ENCODE measurements at places on chromosomes 3 and 15. TPM values are rescaled to one million over a fixed set of nuclear protein-coding genes. Genes with fewer than 3 reads are reported as not detected.

DNA sequence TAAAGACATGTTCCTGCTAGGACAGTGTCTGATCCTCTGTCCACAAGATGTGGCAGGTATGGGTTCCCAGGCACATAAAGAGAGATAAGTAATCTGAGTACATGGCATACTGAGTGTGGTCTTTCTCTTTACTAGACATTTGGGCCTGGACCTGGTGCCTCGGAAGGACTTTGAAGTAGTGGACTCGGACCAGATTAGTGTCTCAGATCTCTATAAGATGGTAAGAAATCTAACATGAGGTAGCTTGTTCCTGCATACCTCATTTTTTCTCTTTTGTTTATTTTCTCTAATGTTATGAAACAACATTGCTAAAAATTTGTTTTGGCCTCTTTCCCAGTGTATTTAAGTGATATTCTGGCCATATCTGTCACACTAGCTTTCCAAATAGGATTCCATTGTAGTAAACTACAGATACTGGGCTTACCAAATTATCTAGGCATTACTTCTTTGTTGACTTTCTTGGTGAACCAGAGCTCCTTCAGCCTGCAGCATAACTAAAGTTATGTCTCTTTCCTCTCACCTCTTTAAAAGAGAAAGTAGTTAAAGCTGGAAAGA is 309.8 kb upstream of the MANF start:
- H3K27me3 ChIP-seq, result no peaks in the 10 kb centered on the region
- no peaks in the 10 kb centered on the region for H3K36me3 ChIP-seq
- no peak for DNase-seq
- H3K4me3 ChIP-seq, result no peak overlapping the region

IMPDH2 gene
- total RNA-seq, result 53.0 TPM

DNA sequence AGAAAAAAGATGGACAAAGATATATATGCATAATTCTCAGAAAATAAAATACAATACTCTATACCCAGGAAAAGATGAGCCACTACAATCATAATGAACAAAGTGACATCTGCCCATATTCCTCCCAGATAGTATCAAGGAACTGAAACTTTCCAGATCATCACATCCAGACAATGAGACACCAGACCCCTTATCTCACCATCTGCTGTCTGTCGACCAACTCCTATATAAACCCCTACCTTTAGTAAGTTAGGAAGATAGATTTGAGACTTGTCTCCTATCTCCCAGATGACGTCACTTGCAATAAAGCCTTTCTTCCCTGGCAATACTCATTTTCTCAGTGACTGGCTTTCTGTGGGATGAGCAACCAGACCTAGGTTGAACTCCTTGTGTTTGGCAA is 1071.6 kb downstream of the PLOD2 start:
- no peak for DNase-seq
- H3K27me3 ChIP-seq, result no peaks in the 10 kb centered on the region
- H3K27ac ChIP-seq, result no peak overlapping the region
- no peaks in the 10 kb centered on the region for H3K36me3 ChIP-seq
- H3K4me1 ChIP-seq, result no peaks in the 10 kb centered on the region
- no peak overlapping the region for H3K4me3 ChIP-seq

FSIP1 gene
- 0.77 TPM for total RNA-seq

CHRNA3 gene
- total RNA-seq, result not detected

DNA sequence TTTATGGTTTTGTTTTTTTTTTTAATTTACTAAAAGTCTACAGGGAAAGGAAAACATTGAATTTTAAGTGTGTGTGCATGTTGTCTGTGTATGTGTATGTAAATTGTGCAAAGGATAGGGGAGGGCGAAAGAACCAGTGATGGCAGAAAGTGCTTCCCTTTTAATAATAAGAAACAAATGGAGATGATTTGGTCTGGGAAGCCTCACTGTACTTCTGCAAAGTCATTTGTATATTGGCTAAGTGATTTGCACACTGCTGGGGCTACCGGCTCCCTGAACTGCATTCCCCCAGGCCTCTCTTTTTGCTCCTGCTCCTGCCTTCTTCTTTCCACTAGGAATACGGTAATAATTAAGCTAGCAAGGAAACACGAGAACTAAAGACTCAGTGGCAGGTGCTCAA is 101.2 kb downstream of the CD47 start:
- H3K27me3 ChIP-seq, result no peaks in the 10 kb centered on the region
- DNase-seq, result no peak
- H3K27ac ChIP-seq, result no peak overlapping the region
- no peaks in the 10 kb centered on the region for H3K4me1 ChIP-seq
- no peaks in the 10 kb centered on the region for H3K36me3 ChIP-seq
- H3K4me3 ChIP-seq, result no peak overlapping the region

DNA sequence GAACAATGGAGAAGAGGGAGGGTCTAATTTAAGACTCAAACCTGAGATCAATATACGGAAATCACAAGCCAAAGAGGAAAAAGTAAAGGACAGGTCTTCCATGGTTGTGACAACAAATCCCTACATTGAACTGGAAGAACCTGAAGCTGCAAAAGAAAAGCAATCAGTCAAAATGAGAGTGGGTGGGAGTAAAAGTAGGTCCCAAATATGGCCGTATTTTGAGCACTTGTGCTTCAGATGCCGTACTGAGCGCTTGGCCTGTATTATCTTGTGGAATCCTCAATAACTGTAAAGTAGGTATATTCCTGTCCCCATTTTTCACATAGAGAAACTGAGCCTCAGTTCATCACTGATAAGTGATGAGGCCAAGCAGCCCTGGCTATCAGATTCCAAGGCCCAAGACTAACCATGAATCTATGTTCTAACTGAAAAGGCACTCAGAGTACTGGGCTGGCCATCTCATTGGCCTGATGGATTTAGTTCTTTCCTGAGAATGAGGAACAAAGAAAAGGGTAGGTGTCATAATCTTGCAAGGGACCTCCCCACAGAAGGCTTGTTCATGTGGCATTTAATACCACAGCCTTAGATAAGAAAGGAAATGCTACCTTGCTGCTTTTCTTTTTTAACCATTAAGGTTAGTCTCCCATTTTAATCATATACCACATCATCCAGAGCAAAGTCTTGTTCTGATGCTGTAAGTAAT is 52.5 kb downstream of the LRRN1 start:
- no peak overlapping the region for H3K4me3 ChIP-seq
- no peaks in the 10 kb centered on the region for H3K4me1 ChIP-seq
- H3K36me3 ChIP-seq, result no peaks in the 10 kb centered on the region
- no peak for DNase-seq

Measured in uterus (tissue), 4 donors.